ENCODE measurements at places on chromosomes 1 and 21. TPM values are rescaled to one million over a fixed set of nuclear protein-coding genes. Genes with fewer than 3 reads are reported as not detected.

SLC16A4 gene
- total RNA-seq, result 19.2 TPM

SV2A gene
- total RNA-seq, result 2.8 TPM

C4BPA gene
- total RNA-seq, result 0.23 TPM

ACKR1 gene
- total RNA-seq, result 43.0 TPM
